HFFc6 (cell line): ENCODE measurements at places on chromosomes 2 and 18. TPM values are rescaled to one million over a fixed set of nuclear protein-coding genes. Genes with fewer than 3 reads are reported as not detected.

Gene GNLY
- not detected in 3 replicates for total RNA-seq

DNA sequence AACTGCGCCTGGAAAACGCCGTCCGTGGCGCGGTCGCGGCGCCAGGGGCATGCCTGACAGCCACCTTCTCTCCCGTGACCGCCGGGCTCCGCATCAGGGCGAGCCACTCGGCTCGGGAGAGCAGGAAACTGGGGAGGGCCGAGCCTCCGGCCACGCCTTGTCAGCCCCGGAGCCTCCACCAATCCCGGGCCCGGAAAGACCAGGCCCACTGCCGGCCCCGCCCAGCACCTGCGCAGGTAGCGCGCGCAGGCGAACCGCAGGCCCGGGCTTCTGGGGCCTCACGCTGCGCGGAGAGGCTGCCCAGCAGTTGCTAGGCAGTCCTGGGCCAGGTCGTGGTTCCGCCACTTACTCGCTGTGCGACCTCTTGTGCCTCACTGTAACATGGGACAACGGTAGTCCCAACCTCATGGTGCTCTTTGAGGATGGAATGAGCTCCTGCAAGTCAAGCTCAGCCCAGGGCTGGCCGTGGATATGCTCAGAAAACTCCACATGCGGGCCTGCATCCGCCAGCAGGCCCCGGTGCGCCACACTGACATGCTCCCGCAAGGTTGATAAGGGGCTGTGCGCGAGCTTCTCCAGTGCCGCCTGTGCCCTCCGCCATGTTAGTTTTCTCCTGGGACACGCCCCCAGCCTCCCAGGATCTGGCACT, 97.1 kb downstream of the INHBB start:
- no peak for DNase-seq

GRCh38 chr2:236078297-236079255, 89.6 kb downstream of the GBX2 start:
- no peak for DNase-seq

DNA sequence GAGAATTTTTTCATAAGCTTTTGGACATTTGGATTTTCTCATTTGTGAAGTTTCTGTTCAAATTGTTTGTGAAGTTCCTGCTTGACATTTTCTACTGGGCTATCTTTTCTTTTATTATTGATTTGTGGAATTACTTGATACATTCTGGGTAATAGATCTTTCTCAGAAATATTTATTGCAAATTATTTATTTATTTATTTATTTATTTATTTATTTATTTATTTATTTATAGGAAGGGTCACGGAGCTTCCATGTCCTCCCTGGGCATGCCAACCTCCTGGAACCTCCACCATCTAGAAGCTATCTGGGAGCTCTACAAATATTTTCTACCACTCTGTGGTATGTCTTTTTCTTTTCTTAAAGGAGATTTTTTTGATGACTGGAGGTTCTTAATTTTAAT, 25.7 kb upstream of the SERPINB7 start:
- DNase-seq, result no peak

DNA sequence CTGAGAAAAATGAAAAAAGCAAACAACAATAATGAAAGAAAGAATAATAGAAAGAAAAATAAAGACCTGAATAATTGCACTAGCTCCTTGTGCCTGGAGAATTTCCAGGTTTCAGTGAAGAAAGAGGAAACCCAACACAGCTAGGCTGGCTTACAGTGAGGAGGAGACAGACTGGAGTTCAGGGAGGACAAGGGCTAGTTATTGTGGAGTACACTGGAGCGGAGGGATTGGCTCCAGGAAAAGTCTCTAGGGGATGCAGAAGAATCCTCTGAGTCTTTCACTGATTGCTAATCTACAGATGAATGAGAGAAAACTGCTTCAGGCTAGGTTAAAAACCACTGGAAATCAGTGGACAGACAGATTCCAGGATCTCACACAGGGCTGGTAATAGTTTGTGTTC, 163.6 kb upstream of the RBMS1 start:
- no peak for DNase-seq

Gene CDH20
- not detected in 2 replicates for total RNA-seq

DNA sequence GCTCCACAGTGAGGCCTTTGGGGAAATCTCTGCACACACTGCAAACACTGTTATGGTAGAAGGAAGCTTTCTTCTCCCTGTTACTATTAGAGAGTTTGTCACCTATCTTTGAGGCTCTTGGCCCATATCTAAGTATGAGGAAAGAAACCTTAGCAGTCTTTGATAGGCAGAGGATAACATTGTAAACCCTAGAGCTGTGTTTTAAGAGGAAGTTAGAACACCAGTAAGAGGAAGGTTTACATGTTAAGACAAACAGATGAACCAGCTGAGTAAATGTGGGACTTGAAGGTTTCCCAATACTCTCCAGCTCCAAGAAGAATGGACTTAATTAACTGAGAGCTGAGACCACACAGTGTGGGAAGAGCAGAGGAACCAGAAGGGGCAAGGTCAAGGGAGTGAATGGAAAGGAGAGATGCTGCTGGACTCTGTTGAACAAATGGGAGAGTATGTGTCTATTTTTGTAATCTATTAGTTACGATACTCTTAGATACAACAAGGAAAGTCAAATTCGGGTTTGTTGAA, 257.0 kb downstream of the DPP10 start:
- no peak for DNase-seq

Gene SFT2D3
- 2.9 to 3.2 TPM (median 3.2 TPM) in 3 replicates for total RNA-seq

GRCh38 chr18:37489998-37490397, 75.6 kb downstream of the CELF4 start:
- DNase-seq, result no peak

GRCh38 chr2:108423502-108424251, 25.3 kb upstream of the GCC2 start:
- no peak for DNase-seq

DNA sequence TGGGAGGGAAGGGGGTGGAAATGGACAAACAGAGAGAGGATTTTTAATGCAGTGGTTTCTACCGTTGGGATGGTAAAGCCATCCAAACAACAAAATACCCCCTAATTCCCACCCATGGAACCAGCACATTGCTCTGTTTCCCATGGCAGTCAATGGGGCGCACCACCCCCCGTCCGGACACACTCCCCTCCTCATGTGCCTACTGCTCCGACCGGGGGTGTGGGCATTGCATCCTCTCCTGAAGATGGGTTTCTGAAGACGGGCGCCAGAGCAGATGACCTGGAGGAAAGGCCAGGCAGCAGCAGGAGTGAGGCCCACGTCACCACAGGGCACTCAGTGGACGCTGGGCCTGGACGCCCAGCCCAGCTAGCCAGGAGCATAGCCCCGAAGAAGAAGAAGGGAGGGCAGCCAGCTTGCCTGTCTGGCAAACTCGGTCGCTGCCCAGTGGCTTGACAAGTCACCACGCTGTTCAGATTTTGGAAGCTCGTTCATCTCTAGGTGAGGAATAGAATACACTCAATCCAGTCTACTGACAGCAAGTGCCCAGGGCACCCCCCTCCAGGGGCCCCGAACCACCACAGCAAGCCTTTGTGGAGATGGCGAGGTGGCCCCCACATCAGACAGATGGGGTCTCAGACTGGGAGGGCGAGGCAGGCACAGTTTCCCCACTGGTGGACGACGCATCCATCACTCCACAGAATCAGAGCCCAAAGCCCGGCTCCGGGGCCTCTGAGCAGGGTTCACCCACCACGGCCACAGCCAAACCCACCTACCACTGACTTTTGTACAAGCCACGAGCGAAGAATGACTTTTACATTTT, 296.2 kb upstream of the SALL3 start:
- no peak for DNase-seq

GRCh38 chr2:146305164-146305563, 1539.7 kb upstream of the ACVR2A start:
- no peak for DNase-seq

DNA sequence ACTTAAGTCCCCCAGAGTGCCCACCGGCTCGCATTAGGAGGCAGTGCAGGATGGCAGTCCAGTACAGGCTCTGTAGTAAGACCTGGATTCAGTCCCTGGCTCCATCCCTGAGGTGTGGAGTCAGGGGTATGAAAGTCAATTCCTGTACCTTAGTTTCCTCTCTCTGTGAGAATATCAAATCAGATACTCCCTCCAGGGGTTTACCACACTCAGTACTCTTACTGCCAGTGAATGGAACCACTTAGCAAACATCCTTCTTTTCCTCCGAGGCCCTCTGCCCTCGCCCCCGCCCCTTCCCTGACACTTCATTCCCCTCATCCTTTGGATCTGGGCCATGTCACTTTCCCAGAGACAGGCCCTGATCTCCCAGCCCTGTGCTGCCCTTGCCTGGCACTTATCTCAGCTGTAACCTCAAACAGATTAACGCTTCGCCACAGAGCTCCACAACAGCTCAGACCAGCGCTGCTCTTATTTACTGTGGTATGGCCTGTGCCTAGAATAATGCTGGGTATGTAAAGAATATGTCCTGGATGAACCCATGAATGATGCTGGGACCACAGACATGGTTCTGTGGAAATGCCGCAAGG, 159.0 kb upstream of the TMEM200C start:
- DNase-seq, result no peak

DNA sequence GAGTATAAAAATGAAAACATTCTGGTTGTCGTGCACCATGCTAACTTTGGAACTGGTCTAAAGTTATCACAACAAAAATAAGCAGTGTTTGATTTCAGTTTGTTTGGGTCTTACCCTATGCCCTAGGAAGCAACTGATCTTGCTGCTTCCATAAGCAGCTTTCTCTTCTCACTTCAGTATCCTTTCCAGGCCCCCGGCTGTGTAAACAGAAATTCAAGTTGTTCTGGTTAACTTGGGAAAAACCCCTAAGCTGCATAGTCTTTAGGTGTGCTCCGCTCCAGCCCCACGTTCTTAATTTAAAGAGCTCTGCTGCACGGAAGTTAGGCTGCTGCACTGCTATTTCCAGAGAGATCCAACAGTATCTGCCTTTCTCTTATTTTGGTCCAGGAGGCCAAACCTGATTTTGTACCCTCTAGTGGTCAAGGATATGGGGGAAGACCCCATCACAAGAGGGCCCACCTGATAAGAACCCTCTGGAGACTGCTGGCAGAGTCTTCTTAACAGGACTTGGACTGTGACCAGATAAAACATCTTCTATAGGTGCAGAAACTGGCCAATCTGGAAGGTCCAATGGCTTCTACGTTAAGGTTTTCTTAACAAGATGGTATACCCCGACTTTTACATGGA, 69.1 kb downstream of the FEZ2 start:
- DNase-seq, result no peak

Gene LAMA1
- 0.29 to 1.5 TPM (median 0.83 TPM) in 3 replicates for total RNA-seq

GRCh38 chr2:17475286-17475685, 43.0 kb downstream of the RAD51AP2 start:
- DNase-seq, result no peak

Gene MAB21L4
- total RNA-seq, result not detected in 3 replicates

- no peak for DNase-seq
Observed at GRCh38 chr18:50674307-50674980, 114.6 kb downstream of the MAPK4 start.

- no peak for DNase-seq
Observed at GRCh38 chr2:238138331-238139195, at the start of gene KLHL30. KLHL30 (plus strand) TSS chr2:238138668; CDS start chr2:238140755, 2,087 bp downstream.

DNA sequence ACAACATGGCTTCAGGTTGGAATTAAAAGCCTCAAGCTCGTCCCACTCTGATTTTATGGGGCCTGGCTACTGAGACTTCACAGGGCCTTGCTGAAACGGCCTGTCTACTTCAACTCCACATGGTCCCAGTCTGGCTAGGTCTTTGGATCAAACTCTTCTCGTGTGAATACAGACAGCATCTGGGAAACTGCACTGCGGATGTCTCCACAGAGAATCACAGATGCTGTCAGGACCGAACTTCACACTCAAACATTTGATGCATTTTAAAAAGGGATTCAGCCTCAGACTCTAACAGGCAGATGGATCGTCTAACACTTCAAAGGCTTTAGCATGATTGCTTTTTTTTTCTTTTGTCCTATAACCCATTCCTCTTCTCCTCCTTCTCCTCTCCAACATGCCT, 198.5 kb downstream of the ZNF521 start:
- DNase-seq, result no peak

Gene SLC9A4
- total RNA-seq, result 0.05 TPM in 1 of 3 replicates, not detected in the others
